ENCODE measurements at places on chromosomes 2 and 18. TPM values are rescaled to one million over a fixed set of nuclear protein-coding genes. Genes with fewer than 3 reads are reported as not detected.
A peak's percentile ranks its signal among the peaks of the same experiment; 100 is the strongest.

DNA sequence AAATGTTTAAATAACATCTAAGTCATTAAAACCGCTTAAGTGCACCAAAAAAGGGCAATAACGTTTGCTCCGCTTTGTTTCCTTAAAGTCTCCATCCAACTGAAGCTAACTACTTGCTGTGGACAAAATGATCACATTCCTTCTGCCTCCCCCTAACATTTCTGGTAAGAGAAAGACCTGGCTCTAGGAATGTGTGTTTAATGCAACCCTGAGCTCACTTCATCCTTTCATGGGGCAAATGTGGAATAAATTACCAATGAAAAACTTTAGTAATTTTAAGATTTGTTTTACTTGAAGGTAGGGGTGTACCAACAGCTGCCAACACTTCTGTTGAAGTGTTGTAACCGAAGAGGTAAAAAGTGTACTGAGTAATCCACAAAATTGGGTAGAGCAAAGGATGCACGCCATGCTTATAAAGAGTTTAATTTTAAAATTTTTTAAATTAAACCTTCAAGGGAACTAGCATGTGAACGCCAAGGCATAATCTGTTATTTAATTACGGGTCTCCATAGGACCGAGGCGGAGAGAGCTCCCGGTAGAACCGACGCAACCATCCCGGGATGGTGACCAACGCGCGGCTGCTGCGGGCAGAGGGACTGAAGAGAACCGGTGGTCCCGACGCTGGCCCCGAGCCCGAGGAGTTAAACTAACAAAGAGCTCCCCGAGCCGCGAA lies 1.1 kb downstream of the HNRNPLL start:
- no peak for DNase-seq

GRCh38 chr2:200624658-200625057 lies 38.8 kb downstream of the AOX1 start:
- no peak for DNase-seq

DNA sequence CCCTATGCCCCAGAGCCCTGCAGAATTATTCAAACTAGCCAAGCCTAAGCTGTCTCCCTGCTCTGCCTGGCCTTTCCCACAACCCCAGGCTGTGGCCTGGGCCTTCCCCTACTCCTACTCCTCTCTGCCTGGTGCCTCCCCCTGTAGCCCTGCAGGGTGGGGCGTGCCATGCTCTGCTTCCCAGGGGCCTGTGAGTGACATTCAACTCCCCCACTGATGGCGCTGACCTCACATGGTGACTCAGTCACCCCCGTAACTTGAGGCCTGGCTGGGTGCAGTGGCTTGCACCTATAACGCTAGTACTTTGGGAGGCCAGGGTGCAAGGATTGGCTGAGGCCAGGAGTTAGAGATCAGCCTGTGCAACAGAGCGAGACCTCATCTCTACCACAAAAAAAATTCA lies 60.6 kb downstream of the KIF1A start:
- no peak for DNase-seq

DNA sequence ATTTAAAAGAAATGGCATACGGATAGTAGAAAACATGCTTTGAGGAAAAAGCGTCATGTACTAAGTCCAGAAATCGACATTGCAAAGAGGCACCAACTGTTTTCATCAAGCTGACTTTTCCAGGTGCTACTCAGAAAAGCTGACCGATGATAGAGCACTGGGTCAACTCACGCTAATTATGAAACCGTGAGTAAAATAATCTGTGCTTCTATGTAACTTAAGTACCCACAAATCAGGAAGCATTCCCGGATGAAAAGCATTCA lies 353 bp upstream of the NUP35 start:
- DNase-seq, result no peak

DNA sequence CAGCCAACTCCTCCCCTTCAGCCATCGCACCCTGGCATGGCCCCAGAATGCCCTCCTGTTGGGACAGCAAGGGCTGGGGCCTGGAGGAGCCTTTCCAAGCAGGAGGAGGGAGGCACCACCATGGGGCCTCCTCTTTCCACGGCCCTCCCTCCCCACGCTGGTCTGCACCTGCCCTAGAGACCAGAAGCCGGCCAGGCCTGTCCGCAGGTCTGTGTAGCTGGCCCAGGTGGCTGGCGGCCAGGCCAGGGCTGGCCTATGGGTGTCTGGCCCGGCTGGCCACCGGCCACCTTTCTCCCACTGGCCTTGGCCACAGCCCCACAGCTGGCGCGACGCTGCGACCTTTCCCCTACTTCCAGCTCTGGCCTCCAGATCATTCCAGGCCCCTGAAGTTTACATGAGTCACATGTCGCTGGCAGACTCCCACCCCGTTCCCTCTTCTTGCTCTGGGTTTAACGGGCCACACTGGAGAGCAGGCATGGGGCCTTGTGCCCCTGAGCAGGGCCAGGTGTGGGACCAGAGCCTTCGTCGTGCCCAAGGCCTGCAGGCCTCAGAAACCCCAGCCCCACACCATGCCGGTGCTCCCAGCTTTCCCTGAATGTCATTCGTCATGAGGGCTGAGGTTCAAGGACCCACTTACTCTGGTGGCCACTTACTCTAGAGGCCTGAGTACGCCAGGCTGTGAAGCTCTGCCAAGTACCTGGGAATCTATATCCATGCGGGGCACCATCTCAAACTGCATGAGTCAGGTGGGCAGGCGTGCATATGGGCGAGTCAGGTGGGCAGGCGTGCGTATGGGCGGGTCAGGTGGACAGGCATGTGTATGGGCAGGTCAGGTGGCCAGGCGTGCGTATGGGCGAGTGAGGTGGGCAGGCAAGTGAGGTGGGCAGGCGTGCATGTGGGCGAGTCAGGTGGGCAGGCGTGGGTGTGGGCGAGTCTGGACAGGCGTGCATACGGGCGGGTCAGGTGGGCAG lies 33.3 kb upstream of the KLF11 start:
- no peak for DNase-seq

Gene ACKR3
- total RNA-seq, result 7.1 TPM

- DNase-seq, result no peak
These were observed 106.7 kb downstream of the DTNB start for GRCh38 chr2:25566694-25567093.

Gene POTEJ
- 0.09 TPM for total RNA-seq

Gene CAVIN2
- total RNA-seq, result 4.3 TPM

Gene SCN9A
- total RNA-seq, result 5.6 TPM

DNA sequence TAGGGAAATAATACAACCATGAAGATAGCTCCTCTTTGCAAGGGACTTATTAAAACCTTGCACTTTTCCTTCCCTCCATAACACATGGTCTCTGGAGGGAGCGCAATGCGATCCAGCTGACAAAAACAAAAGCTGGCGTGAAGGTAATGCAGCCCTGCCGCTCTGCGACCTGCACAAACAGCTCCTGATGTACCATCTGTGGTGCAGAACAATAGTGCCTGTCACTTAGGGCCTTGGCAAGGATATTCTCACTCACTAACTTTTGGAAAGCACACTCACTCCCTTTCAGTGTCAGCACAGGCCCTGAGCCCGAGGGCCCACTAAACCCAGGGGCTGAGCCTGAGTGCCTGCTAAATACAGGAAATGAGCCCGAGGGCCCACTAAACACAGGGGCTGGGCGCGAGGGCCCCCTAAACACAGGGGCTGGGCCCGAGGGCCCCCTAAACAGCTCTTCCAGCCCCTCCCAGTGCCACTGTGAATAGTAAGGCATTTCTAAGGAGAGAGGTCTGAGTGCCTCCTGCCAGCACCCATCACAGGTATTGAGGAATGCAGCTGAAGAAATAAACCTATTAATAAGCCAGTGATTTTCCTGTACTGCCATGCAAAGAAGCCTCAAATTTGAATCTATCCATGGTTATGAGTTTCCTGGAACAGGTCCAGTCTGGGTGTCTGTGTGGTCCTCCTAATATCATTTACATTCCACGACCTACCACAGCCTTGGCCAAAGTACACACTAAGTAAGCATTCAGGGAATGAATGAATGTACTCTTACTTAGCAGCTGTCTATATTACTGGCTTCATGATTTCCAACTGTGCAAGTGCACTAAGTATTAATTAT lies 9.3 kb downstream of the L3MBTL4 start:
- no peak for DNase-seq

- DNase-seq, result no peak
These were observed 178.0 kb downstream of the ASXL3 start for GRCh38 chr18:33755931-33756560.

- no peak for DNase-seq
These were observed 14.6 kb downstream of the MROH2A start for GRCh38 chr2:233792720-233793119.

- no peak for DNase-seq
These were observed 210.4 kb downstream of the AKAIN1 start for GRCh38 chr18:4986677-4987076.

Gene CLEC4F
- total RNA-seq, result 0.09 TPM

DNA sequence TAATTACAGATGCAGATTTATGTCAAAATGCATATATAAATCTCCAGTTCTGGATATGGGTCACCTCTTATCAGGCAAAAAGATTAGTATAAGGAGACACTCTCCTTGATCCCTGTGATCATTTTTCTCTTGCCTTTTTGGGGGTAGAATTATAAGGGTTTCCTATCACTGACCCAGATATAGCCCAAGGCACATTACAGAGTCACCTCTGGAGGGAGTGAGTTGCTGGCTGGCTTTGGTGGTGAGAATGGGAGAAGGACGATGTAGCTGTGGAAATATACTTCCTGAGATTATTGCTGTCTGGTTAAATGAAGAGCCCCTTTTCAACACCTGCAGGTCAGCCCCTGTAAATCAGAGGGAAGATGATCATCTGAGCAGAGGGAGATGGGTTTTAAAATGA lies 418.7 kb downstream of the MTX2 start:
- DNase-seq, result no peak

DNA sequence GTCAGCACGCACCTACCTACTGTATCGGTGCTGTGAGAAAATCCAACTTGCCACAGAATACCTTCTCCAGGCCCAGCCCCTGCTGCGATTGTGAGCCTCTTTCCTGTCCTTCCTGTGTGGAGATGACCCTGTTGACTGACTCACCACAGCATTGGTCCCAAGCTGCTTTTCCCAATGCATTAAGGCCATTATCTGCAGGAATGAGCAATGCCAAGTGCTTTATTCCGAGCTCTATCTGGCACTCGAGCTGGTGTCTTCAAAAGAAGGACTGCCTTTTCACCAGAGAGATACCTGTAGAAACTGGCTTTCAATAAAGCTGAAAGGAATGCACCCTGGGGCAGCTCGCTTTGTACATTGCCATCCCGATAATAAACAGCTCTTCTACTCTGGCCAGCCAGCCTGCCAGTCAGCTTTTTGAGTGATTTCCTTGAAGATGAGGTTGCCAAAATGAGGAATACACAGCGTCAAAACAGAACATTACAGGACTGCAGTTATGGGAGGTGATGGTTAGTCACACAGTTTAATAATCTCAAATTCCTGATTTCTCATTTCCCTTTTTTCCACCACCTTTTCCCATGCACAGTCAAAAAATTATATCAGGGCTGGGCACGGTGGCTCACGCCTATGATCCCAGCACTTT lies 8.3 kb upstream of the RNF103 start:
- DNase-seq, result no peak

Gene ALPI
- total RNA-seq, result 0.19 TPM

- DNase-seq, result peak; percentile 86
These were observed at the start of gene SLC40A1 for GRCh38 chr2:189580658-189581353. TSS of gene SLC40A1 (minus strand) at chr2:189580786. CDS start at chr2:189580460, 326 bp downstream.

- DNase-seq, result peak; percentile 65
These were observed 267.4 kb downstream of the PHLPP1 start for GRCh38 chr18:62982600-62983251.

Gene UGT1A4
- total RNA-seq, result 0.09 TPM

DNA sequence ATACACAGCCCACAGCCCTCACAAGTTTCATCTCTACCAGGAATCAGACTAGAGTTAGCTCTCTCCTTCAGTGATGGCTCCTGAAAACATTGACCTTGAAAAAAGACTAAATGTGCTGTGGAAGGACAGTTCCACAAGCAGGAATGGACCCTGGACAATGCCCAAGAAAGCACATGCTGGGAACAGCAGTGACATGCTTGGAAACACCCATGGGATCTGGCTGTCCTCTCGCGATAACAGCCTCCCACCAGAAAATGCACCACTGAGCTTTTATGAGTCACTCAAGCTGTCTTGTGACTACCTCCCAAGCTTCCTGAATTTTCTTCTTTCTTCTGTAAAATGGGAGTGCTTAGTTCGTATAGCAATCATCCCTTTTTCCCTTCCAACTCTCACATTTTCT lies 269.2 kb downstream of the LRATD1 start:
- no peak for DNase-seq

Gene IL36B
- total RNA-seq, result not detected

- no peak for DNase-seq
These were observed 167.4 kb downstream of the CAPN13 start for GRCh38 chr2:30639836-30640235.

DNA sequence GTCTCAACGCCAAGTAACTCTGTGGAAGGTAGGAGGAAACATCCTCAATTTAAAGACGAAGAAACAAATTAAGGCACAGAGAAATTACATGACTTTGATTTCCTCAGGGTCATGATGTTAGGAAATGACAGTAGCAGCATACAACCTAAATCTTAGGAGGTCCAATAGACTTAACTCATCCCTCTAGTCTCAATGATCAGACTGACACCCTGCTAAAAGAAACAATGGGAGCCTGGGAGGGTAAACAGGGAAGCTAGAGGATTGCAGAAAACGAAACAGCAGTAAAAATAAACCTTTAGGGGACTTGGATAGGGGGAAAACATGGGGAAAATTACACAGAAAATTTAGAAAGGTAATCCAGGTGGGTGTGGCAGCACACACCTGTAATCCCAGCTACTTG lies 56.0 kb downstream of the ROCK2 start:
- DNase-seq, result no peak

GRCh38 chr2:177520324-177520723 lies 127.8 kb downstream of the AGPS start:
- DNase-seq, result no peak

Gene BCL2
- total RNA-seq, result 17.5 TPM

GRCh38 chr2:161177969-161178368 lies 17.7 kb downstream of the TANK start:
- DNase-seq, result no peak

Gene NOP58
- total RNA-seq, result 94.9 TPM

- no peak for DNase-seq
These were observed 72.0 kb downstream of the NYAP2 start for GRCh38 chr2:225471482-225471881.

Gene MROH2A
- total RNA-seq, result 0.71 TPM

DNA sequence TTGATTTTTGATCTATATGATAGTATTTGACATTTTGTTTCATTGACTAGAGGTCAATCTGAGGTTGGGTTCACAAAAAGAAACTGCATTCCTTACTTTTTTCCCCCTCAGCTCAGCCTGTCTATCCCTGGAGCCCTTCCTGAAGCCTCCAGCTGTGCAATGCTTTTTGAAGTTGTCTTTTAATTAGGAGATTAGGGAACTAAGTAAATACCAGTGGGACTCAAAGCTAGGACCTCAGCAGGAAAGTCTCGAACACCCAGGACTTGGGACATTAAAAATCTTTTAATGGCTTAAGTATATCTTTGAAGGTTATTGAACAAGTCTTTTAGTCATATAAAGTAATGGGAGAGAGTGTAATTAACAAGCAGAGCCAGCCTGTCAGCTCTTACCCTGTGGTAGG lies 220.2 kb downstream of the PDE11A start:
- DNase-seq, result no peak

Gene HJURP
- 29.7 TPM for total RNA-seq

Gene IL1R1
- 5.2 TPM for total RNA-seq

Gene SMAD4
- 85.0 TPM for total RNA-seq

Measured in thymus (tissue), 14 donors.